Activated effector memory CD4-positive, alpha-beta T cell treated with Interleukin-2 at 50 U/mL for 16 hours (primary cell): ENCODE measurements at places on chromosomes 2 and 18.
A peak's percentile ranks its signal among the peaks of the same experiment; 100 is the strongest.

GRCh38 chr2:201930831-201931230, 102.8 kb upstream of the FZD7 start:
- no peak for DNase-seq

DNA sequence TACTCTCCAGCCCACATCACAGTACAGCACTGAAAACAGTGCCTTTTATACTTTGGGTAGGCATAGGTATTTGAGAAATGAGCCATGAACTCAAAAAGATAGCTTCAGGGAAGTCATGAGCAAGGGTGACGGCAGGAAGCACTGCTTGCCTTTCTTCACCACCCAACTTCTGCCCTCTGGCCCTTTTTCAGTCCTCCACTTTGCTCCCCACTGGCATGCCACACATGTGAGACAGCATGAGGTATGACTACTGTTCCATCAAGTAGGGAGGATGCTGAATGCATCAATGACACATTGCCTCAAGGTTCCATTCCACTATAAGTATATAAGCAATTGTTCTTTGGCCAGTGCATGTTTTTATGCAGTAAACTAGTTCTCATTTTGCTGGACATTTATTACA, 373.0 kb downstream of the NRXN1 start:
- no peak for DNase-seq

DNA sequence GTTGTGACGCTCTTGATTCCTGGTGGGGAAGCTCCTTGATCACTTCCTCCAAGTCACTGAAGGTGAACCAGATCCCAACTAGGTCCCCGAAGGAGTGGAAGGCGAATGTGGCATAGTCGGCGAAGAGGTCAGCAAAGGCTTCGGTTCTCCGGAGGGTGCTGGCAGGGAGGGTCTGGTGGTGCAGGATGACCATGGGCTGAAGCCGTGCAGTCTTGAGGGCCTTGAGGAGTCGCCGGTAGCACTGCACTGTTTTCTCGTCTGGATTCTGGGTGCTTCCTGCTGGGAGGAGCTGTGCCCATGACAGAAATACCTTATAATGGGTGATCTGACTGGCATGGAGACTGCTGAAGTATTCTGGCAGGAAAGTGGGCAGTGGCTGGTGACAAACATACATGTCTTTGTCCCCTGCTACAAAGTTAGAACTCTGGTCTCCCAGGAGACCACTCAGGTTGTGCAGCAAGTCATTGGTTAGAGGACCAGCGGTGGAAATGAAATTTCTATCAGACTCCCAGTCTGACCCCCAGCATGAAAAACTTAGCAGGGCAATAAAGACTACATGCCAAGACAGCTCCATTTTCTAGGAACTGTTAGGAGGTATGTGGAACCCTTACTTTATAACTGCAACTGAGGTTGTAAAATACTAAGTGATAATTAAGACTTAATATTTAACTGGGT, at the start of gene LCT:
Gene LCT (minus strand): TSS at position 589 of the 675 bp plus-strand sequence. CDS start 15 bp downstream, at position 574.
- no peak for DNase-seq

GRCh38 chr2:185625604-185626003, 113.0 kb upstream of the FSIP2 start:
- no peak for DNase-seq

- DNase-seq: peak; percentile 47
These were observed 101.9 kb downstream of the FOXI3 start for GRCh38 chr2:88350331-88351248.

- no peak for DNase-seq
These were observed 797 bp downstream of the TTC32 start for GRCh38 chr2:19900931-19901441.

- DNase-seq: no peak
These were observed 320.6 kb upstream of the TFPI start for GRCh38 chr2:187874786-187875185.

DNA sequence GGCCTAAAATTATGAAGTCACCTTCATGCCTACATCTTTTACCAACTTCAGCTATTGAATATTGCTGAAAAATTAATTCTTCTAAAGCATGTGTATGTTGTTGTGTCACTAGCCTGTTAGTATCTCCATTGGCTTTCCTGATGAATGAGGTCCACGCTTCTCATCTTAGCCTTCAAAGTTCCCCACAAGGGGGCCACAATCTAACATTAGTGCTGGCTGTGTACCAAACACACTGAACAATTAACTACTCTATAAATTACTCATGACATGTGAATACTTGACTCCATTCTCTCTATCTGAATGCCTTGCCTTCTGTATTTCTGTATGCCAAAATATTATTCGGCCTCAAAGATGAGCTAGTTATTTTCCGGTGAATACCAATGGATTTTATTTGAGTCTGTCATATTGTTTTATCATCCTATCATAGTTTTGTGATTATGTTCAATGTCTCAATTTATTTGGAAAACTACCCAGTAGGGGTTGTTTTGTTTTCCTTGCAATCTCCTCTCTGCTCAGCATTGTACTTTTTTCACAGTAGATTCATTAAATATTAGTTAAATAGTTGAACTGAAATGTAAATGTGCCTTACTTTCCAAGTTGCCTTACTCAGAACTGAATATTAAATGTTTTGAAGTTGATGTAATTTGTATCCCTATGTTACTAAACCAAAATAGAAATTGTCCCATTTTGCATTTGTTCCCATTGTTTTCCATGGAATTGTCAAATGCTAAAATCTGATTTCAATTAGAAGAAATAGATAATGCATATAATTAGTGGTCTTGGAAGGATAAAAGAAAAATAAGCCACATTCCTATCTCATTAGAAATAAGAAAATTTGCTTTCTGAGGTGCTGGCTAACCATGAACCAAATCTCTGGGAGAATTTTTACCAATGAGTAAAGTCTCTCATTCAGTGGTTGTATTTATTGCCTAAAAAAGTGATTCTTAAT, 208.4 kb upstream of the COL3A1 start:
- DNase-seq: no peak

- DNase-seq: no peak
These were observed 736.8 kb upstream of the SALL3 start for GRCh38 chr18:78242806-78243205.

GRCh38 chr18:58780045-58780444, 84.6 kb upstream of the ZNF532 start:
- no peak for DNase-seq

DNA sequence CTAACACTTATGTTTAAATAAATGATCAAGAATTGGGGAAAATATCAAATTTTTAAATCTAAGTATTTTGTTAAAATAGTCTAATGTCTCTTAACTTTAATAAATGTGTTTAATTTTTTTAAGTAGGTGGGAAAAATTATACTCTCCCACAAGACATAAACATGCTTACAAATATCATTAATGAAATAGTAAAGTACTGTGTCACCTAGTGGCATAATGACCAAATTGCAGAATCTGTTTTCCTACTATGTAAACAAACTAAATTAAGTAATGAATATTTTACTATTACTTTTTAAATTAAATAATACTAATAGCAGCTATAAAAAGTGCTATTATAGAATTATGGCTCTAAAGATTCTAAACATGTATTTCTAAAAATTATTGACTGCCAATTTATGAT, 52.0 kb upstream of the CHAC2 start:
- no peak for DNase-seq

DNA sequence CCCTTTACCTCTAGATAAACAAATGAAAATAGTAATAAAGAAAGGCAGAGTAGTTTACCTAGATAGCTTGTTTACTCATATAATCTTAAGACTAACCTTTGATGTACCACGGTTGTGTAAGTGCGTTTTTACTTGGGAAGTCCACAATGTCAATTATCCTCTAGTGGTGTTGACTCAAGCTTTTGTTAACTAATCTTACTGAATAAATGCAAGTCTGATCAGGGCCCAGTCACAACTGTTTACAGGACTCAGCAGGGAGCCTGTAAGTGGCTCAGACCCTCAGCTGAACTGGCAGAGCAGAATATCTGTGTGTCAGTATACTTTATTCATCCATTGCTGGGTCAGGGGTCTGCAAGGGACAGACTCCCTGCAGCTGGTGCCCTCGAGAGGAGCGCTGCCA, 98.1 kb upstream of the ACAA2 start:
- DNase-seq: no peak

DNA sequence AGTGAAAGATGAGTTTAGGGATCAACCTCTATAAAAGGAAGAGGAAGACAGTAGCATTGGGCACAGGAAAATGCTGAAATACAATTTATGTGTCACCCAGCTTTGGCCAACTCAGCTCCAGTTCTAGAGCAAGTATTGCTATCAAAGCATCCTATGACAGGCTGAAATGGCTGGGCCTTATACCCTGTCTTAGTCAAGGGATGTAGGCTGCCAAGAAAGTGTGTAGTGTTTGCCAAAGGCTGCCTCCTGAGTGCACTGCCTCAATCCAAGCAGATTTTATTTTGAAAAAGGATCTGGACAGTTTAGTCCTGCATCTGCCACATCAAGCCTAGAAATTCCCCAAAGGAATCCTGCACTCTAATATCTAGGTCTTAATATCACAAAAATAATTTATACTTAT, 359.9 kb upstream of the ZC3H15 start:
- no peak for DNase-seq

- DNase-seq: no peak
These were observed 97.0 kb upstream of the SPRED2 start for GRCh38 chr2:65529419-65529818.

- no peak for DNase-seq
These were observed 41.0 kb downstream of the POLE4 start for GRCh38 chr2:74999468-74999867.

DNA sequence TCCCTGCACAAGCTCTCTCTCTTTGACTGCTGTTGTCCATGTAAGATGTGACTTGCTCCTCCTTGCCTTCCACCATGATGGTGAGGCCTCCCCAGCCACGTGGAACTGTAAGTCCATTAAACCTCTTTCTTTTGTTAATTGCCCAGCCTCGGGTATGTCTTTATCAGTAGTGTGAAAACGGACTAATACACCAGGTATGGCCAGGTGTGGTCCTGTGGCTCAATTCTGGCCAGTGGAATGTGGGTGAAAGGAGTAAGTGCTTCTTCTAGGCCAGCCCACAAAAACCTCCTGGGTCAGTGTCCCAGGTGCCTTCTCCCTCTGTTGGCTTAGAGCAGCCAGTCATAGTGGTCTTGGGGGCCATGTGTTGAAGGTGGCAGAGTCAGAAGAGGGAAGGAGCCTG, 57.0 kb downstream of the PRKCE start:
- no peak for DNase-seq

DNA sequence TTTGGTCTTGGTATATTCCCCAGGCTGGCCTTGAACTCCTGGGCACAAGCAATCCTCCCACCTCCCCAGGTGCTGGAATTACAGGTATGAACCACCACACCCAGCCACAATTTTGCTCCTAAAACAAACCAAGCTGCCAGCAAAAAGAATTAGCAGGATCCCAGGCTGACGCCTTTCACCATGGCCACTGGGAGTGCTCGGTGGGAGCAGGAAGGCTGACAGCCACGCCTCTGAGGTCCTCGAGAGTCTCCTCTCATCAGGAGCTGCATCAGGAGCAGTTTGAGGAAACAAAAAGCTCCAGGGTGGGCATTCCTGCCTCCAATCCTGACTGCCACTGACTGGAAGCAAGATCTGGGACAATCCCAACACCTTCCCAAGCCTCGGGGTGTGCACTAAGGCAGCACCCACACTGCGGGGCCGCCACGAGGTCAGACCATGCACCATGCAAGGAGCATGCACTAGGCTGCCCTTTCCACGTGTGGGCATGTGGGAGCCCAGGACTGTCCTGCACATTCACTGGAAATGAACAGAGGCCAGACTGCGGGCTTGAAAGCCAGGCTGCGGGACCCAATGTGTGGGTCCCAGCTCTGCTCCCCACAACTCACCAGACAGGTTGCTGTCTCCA, 51.4 kb downstream of the TFCP2L1 start:
- no peak for DNase-seq

- DNase-seq: no peak
These were observed 248.1 kb upstream of the SALL3 start for GRCh38 chr18:78731398-78732032.

- DNase-seq: no peak
These were observed 678.4 kb downstream of the DCDC2C start for GRCh38 chr2:4381773-4382172.

GRCh38 chr2:206616151-206616550, 26.1 kb upstream of the FAM237A start:
- DNase-seq: no peak

DNA sequence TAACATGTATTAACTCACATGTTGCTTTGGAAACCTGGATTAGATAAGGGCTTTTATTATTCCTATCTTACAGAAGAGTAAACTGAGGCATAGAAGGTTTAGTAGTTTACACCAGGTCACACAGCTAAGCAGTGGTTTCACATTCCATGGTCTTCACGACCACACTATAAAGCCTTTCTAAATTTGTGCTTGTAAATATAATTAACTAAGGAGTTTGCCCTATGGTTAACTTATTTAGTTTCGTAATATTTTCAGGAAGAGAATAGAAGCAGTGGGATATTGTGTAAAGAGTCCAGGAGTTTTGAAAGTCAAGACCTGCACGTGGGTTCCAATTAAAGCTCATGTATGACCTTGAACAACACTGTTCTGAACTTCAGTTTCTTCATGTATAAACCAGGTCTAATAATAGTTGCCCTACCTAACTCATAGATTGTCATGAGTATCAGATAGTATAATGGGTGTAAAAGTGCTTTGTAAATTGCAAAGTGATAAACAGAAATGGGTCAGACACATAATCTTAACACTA, 19.5 kb upstream of the SOS1 start:
- DNase-seq: no peak

DNA sequence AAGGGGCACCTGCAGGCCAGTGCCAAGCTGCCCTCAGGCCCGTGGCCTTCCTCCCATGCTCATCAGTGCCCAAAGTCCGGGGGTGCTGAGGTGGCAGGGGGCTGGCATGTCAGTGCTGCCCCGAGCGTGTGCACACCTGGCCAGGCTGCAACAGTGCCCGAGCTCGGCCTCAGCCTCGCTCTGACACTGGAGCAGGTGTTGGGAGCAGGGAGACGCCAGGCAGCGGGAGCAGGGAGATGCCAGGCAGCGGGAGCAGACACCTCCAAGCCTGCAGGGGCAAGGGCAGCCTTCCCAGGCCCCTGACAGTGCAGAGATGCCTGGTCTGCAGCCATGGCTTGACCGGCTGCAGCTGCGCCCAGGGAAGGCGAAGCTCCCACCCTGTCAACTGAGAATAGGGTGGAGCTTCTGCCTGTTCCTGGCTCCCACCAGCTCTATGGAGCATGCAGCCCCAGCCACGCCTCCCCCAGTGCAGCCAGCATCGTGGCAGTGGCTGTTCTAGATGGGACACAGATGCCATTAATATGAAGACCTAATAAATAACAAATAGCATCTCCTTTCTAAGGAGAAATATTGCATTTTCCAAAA, 82.4 kb downstream of the DTNB start:
- DNase-seq: no peak
